ENCODE measurements at places on chromosomes 5 and 9. TPM values are rescaled to one million over a fixed set of nuclear protein-coding genes. Genes with fewer than 3 reads are reported as not detected.

GRCh38 chr5:165526357-165526756, 2020.9 kb downstream of the MAT2B start:
- DNase-seq: no peak

DNA sequence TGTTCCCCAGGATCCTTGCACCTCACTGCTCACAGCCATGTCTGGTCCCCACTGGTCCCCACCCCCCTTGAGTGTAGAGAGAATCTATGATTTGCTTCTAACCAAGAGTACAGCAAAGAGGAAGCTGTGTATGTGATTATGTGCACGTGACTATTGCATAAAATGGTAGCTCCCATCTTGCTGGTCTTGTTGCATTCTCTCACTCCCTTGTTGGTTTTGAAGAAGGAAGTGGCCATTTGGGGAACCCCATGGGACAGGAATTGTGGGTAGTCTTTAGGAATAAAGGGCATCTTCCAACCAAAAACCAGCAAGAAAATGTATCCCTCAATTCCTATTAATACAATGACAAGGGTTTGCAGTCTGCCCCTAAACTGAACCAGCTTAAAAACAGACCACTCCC, 5.2 kb upstream of the FCN2 start:
- DNase-seq: no peak

Gene NMUR2
- total RNA-seq: not detected

Gene COL5A1
- total RNA-seq: 129 TPM

DNA sequence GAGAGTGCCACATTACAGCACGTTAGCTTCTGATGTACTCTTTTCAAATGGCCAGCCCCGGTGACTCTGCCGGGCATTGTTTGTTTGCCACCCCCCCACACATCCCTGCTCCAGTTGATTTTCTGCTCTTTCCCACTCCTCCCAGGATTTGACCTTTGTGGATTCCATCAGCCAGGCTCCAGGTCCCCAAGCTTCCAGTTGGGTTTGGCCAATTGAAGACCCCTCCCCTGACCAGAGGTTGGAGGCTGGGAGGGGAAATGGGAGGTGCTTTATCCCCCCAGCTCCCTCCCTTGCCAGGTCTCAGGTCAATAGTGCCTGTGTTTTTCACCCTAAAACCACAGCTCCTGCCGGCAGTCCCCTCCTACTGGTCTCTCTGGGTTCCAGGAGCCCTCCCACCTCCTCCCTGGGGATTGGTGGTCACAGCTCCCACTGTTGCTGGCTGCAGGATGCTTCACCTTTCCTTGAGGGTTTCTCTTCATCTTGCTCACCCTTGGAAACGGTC, 34.9 kb downstream of the IRF1 start:
- no peak for DNase-seq

Gene SCGB3A2
- not detected for total RNA-seq

- DNase-seq: no peak
Observed at GRCh38 chr5:110386782-110387181, 339.7 kb downstream of the TMEM232 start.

Gene HCN1
- total RNA-seq: 0.21 TPM

Gene CDH6
- 15.9 TPM for total RNA-seq

- no peak for DNase-seq
Observed at GRCh38 chr5:114727358-114727757, 365.5 kb downstream of the KCNN2 start.

Gene C9
- not detected for total RNA-seq

DNA sequence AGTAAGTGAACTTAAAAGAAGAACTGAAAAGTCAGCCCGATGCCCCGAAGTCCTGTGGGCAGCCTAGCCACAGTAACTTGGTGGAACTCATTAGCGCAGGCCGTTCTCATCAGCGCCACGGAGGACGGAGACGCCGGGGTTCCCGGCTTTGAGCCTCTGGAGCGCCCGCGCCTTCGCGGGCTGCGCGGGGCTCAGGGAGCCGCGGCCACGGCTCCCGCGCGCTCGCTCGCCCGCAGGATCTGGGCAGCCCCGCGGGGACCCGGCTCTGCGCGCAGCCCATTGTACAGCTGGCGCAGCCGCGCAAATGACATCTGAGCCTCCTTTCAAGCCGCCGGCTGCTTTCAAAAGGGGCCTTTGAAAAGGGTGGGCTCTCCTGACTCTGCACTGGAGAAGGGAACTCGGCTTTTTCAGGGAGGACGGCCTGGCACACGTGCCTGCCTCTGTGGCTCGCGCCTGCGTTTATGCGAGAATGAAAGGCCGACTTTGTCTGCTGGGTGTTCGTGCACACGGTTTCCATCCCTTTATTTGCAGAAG, 40.7 kb downstream of the TLR4 start:
- no peak for DNase-seq

Gene NTRK2
- total RNA-seq: 27.9 TPM

DNA sequence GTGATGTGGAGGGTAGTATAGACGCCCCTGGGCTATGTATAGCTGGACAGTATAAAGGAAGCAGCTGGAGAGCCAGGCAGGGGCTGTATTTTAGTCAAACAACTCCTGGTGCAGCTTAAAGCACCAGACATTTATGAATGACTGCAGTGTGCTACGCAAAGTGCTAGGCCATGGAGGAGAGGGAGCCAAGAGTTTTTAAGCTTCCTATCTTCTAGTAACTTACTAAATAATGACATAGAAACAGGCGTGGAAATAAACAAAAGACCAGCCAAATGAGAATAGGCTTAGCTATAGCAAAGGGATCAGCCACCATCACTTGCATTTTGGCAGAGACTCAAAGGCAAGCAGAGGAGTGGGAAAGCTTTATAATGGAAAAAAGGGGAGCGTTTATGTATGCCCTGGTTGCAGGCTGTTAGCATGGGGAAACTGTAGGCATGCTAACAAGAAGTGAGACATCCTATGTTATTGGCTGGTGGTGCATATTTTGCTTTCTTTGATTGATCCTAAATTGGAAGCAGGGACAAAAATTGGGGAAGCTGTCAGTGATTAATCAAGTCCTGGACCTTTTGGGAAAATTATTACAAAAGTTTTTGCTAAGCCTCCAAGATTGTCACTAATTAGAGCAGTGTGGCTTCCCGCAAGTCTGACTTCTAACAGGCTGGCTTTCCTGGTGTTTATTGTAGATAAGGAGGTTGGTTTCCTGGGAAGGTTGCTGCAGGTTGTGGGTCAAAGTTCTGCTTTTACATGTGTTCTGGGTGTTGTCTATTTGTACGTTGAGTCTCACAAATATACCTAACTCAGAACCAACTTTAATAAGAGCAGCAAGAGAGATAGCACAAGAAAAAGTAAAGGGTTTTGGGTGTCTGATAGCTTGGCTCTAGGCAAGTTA, 46.6 kb downstream of the RAB3C start:
- DNase-seq: no peak

DNA sequence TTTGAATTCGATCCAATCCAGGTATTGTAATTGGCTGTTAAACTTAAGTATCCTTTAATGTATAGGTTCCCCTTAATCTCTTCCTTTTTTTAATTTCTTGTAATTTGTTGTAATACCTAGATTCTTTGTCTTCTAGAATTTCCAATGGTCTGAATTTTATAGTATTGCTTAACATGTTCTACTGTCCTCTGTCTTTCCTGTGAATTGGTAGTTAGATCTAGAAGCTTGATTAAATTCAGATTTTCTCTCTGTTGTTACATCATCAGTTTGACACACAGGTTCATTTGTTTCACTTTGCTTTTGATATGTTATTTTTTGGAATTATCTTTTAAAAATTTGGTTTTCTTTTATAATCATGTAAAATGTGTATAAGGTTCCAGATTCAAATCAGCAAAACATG, 13.8 kb downstream of the ZCCHC7 start:
- DNase-seq: no peak

DNA sequence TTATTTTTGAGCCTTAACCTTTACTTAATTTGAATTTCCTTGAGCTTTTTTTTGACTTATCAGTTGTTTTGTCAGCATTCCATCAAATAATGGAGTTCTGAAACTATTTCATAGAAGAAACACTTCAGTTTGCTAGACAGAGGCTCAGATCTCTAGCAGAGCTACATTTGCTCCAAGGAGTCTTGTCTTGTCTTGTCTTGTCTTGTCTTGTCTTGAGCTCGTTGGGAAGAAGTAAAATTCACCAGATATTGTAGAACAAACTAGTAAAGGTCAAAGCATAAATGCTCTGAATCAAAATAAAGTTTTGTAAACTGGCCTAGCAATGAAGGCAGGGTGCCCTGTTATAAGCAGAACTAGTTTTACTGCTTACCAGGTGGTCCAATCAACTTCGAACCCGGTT, 33.5 kb downstream of the RAB24 start:
- DNase-seq: no peak

GRCh38 chr5:68287976-68288706, 72.6 kb downstream of the PIK3R1 start:
- peak; percentile 26 for DNase-seq

DNA sequence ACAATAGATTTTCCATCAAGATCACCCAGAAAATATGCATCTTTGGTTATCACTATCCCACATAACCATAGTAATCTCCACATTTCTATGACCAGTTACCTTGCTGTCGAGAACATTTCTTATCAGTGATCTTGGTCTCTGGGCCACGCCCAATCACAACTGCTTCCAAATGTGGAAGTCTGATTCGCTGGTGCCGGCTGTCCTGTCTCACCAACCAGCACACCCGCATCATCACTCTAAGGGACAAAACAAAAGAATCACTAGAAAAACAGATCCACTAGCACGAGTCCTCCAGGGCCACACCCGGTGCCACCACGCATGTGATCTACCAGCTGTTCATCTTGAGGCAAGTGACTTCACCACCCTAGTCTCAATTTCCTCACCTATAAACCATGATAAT, 11.8 kb downstream of the APTX start:
- no peak for DNase-seq

DNA sequence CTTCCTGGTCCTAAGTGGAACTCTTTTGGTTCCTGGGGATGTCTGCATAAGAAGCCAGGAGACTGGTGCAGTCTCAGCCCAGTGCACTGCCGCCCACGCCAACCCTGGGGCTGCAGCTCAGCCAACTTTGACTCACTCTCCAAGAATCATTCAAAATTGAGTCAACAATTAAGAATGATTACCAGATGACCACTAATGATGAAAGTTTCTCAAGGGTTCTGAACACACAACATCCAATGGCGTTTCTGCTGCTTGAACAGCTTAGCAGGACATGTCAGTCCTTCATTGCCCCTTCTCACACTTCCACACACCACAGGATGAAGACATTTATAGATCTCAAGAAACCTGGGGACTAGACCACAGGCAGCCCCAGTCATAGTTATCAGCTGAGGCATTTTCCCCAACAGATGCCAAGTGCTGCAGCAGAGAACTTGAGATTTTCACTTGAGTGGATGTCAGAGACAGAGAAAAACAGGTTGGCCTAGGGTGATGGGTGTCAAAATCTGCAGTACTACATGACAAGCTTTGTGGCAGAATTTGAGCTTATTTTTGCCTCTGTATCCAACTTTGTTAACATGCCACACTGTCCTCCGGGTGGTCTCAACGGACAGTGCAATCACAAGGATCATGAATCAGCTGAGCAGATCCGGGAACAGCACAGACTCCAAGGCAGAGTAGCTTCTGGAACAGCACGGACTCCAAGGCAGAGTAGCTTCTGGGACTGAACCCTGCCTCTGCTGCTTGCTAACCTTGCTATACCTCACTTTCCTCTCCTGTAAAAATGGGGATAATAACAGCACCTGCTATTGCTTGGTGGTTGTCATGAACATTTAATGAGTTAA, 356.1 kb downstream of the SPOCK1 start:
- DNase-seq: peak; percentile 19

Gene DEPDC1B
- total RNA-seq: not detected

GRCh38 chr9:123350590-123351310, 5.2 kb upstream of the CRB2 start:
- DNase-seq: no peak

GRCh38 chr9:2018162-2018643, 3.1 kb downstream of the SMARCA2 start:
- no peak for DNase-seq

Gene SOHLH1
- total RNA-seq: not detected

- no peak for DNase-seq
Observed at GRCh38 chr9:126151031-126151685, 175.5 kb upstream of the MVB12B start.

DNA sequence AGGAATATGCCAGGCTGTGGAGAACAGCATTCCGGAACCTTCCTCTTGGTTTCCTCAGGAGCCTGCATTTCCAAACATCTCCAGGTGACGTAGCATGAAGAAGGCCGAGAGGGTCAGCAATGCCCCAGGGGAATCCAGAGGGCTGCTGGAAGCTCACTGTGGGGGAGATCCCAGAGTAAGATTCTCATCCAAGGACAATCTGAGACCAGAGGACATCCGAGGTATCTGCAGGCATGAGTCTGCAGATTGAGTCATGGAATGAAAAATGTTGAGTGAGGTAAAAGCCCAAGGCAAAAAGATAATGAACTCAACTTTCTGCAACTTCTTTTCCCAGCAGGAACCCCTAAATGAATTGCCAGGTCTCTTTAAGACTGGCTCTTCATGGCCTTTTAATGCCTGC, 73.5 kb downstream of the KIF4B start:
- no peak for DNase-seq

GRCh38 chr9:80090317-80090716, 518.6 kb downstream of the TLE4 start:
- DNase-seq: no peak

DNA sequence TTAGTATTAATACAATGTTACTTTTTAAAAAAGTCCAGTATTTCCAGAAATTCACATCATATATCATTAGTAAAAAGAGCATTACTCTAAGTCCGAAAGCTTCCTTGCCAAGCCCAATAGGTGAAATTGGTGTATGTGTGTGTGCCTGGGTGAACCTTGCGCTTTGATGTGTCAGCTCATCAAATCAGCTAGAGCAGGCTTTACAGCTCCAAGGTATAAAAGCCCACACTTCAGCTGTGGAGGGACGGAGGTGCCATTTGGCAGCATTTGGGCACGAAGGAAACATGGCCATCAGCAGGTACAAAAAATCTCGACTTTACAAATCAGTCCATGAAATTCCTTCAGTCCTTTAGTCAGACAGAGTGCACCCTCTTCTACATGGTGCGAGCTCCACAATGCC, 76.5 kb upstream of the IL7R start:
- no peak for DNase-seq

DNA sequence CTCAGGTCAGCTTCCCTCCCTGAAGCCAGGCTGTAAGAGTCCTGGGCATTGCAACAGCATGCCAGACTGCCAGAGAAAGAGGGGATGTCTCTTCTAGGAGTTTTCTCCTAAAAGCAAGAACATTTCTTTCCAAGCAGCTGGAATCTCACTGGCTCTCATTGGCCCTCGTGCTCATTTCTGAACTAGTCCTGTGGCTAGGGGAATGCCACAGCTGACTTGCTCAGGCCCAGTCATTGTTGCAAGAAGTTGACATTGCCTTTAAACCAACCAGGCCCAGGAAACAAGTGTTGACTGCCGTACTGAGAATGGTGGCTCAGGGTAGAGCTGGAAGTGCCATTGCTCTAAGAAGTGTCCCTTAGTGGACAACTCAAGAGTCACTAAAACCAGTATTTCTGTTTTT, 15.0 kb upstream of the CEP120 start:
- no peak for DNase-seq

DNA sequence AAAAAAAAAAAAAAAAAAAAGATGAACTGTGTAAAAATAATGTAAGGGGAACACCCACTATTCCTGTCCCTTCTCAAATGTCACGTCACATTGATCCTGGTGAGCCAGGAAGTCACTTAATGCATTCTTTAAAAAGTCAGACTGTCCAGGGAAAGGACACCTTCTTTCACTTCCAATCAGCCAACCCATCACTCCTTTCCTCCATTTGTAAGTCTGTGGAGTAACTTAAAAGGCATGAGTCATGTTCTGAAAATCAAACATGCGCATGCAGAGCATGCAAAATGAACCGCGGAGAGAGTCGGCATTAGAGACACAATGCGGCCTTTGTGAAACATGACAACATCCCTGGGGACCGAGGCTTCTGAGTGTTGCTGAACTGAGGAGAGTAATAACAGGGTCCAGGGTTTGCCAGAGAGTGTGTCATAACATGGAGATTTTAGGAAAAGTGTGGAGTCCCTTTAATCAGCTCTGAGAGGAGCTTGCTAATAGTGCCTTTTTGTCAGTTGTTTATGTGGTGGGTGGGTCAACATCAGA, 77.6 kb upstream of the SEMA6A start:
- peak; percentile 13 for DNase-seq
